ENCODE measurements at places on chromosomes 3 and 15.
A peak's percentile ranks its signal among the peaks of the same experiment; 100 is the strongest.

- no peak for DNase-seq
Observed at GRCh38 chr3:108414007-108414406, 96.4 kb downstream of the MYH15 start.

GRCh38 chr3:177420651-177421480 lies 223.6 kb upstream of the TBL1XR1 start:
- no peak for DNase-seq

DNA sequence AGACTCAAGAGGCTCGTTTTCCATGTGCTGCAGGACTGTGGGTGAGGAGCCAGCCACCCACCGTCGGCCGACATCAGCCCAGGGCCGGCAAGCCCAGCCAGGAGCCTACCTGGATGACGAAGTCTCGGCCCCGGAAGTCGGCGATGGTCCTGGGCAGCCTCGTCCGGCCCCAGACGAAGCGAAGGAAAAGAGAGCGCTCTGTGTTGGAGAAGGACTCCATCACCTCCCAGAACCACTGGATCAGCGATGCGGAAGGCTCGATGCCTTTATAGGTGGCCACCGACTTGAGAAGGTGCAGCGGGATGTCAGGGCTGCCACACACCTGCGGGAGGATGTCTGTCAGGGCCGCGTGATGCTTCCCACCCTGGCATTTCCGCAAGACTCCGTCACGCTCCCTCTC lies 13.8 kb upstream of the OCA2 start:
- no peak for DNase-seq

DNA sequence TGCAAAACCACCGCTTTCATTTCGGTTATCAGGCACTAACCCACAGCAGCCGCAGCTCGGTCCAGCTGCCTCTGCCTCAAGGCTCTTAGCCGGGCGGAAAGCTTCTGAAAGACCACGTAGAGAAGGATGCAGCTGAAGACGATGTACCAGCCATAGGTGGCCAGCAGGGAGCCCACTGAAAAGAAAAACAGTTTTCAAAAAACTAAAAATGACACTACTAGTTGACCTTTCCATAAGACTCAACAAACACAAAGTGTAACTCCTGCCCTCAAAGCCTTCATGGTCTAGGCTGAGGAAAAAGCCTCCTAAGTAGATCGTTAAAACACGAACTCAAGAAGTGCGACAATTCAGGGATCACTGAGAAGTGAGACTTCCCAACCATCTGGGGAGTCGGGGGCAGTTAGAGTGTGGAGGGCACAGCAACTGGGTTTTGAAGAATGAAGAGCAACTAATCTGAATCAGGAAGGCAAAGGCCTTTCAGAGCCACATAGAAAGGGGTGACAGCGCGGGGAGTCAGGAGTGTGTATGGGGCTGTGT lies 716 bp downstream of the SELENOS start:
- no peak for DNase-seq

- no peak for DNase-seq
Observed at GRCh38 chr15:72338617-72339321, 18.8 kb upstream of the CELF6 start.

DNA sequence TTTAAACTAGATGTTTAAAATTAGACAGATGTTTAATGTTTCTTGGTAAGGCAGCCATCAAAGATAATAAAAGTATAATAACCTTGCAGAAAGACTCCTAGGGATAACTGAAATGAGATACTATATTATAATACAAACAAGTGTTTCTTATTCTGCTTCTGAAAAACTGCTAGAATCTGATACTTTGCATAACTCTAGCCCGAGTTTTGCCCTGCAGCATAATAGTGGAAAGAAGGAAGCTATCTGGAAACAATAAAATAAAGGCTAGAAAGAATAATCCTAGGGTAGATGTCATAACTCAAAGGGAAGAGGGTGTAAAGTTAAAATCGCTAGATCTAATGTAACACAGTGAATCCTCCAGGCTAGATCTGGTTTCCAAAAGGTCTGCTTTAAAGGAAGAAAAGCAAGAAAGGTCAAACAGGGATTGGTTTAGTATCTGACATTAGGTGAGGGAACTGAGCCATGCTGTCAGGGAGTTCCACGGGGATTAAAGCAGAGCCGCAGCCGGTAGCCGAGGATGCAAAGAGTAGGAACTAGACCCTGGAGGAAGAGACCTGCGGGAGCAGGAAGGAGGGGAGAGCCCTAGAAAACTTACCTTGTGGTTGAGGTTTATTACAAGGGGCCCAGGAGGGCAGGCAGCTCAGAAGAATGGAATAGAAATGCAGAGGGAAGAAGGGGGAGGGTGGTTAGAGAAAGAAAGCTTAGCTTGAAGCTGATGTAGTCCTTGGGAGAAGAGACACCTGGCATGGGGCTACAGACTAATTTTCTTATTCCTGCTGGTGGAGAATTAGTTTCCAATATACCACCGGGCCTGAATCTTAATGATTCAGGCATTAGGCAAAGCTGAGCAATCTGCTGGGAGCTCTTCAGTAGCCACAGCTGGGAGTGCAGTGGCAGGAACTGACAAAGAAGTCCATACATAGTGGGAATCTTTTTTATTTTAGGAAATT lies 46.1 kb upstream of the TUSC7 start:
- no peak for DNase-seq

- DNase-seq = no peak
Observed at GRCh38 chr15:73981761-73982221, 10.3 kb downstream of the STOML1 start.

DNA sequence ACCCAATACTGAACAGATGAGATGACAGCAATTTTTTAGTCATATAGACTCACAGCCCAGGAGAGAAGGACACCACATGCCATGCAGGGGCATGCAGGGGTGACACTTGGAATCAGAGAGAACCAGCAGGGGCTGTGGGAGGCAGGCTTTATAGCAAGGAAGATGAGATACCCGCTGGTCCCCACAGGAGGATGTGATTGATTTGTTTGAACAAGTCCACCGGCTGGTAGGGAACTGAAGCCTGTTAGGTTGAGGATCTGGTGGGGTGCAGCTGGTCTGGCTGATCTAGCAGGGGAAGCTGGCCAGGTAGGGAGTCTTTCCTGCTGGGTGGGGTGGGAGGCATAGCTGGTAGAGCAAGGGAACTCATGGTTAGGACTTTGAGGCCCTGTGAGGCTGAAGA lies 18.0 kb upstream of the ACAN start:
- no peak for DNase-seq

- DNase-seq = no peak
Observed at GRCh38 chr3:25426408-25426807, 1.7 kb upstream of the RARB start.

DNA sequence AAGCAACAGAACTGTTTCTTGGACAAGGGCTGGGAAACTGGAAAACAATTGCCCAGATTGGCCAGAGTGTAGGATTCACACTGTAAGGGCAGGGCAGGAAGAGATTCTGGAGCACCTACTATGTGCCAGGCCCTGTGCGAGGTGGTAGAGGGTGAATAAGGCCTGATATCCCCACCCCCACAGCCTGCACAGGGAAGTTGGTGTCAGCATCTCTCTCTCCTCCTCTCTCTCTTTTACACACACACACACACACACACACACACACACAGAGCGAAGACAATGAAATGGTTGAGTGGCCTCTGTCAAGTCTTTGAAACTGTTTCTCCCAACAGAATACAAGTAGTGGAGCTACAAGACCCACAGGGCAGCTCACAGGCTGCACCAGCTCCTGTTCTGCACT lies 47.1 kb upstream of the SLCO2A1 start:
- DNase-seq = no peak

DNA sequence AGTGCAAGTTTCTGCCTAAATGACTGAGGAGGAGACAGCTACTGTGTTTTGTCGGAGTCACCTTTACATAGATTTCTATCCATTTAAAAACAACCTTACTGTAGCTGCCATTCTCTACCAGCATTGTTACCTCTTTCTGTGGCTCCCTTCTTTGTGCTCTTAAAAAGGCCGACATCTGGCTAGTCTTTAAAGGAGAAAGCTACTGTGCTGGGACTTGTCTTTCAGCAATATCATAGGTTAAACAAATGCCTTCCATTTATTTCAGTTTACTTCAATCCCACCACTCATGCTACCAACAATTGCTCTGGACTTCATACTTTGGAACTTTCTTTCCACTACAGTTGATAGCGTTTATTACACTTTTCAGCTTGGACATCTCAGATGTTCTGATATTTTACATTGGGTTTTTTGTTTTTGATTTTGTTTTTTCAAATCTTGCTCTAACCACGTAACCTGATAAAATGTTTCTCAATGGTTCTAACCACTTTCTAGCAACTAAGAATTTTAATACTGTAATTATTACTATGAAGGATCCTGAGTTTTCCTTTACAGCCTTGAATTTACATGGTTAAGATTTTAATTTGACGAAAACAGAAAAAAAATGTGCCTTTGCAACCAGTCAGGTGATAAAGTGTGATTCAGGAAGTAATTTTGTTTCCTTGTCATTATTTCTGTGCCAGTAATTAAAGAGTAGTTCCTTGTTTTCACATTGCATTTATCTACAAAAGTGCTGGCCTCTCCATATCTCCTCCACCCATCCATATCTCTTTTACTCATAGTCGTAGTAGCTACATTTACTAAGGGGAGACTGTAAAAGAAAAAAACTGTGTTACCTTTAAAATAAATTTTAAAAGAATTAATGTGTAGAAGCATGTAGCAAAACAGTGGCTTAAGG lies 1.3 kb upstream of the CBLB start:
- no peak for DNase-seq

- DNase-seq = no peak
Observed at GRCh38 chr3:26229801-26230200, 392.8 kb upstream of the LRRC3B start.

DNA sequence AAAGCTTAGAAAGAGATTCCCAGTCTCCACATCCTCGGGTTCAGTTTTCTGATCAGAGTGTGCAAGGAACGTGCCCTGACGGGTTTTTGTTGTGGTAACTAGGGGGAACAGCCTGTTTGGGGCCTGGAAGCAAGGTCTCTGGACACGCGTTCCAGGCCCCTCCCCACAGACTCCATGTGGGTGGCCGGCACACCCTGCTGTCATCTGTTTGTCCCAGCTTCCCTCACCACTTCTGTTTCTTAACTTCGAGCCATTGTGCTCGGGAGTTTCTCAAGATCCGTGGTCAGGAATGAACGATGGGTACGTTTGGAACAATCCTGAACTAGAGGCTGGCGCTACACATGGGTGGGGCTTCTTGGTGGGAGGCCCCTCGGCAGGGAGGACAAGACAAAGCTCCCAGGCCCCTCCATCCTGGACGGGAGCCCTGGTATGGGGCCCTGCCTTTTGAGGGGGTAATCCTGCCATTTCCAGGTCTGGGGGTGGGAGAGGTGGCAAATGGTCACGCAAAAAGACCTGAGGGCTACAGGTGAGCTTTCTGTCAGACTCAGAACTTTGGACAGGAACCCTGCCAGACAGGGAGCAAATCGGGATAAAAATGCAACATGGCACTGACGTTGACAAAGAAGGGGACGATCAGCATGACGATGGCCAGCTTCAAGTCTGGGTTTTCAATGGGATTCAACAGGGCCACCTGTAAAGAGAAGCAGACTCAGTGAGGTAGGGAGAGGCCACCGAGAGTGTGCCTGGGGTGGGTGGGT lies 8.5 kb upstream of the MUSTN1 start:
- DNase-seq = no peak

GRCh38 chr15:76312540-76313174 lies 1.4 kb upstream of the ETFA start:
- DNase-seq = no peak

DNA sequence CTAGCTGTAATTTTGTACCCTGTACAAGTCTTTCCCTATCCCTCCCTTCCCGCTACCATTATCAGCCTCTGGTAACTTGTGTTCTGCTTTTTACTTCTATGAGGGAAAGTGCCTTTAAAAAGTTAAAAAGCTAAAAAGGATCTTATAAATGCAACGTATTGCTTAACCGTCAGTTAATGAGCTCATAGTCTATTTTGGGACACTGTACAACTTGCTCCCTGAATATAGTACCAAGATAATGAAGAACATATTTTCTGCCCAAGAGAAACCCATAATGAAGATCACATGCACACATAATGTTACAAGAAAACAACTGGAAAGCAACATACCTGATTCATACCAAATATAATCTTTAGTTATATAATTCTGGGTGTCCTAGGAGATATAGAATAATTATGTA lies 22.6 kb downstream of the ZIC1 start:
- DNase-seq = no peak

DNA sequence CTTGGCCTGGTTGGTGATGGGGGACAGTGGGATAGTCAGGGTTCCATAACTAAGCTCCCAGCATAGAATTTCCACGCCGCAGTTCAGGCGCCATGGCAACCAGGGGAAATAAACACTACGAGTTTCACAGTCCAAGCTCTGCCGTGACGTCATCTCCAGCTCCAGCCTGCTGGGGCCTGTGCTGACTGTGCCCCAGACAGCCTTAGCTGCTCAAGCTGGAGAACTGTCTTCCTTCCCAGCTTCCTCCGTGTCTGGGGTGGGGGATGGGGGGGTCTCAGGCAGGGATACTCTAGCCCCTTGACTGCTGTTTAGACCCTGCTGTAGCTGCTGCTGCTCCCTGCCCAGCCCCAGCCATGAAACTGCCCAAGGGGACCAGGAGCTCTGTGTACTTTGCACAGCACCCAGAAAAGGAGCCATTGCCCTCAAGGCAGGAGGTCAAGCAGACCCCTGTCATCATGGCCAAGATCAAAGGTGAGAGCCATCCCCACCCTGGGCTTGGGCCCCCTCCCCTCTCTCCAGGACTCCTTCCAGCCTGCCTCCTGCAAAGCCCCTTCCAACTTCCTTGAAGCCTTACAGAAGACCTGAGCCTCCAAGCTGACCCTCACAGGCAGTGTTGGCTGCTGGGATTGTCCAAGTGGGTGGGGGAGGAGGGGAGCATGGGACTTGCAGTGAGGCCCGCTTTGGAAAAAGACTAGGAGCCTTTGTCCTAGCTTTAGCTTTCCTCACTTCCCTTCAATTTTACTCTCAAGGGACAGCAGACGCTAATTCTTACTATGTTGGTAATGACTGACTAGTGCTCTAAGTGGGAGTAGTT lies 11.4 kb upstream of the CSPG4 start:
- DNase-seq = no peak

GRCh38 chr15:98735895-98736617 lies 87.7 kb downstream of the IGF1R start:
- DNase-seq = no peak

DNA sequence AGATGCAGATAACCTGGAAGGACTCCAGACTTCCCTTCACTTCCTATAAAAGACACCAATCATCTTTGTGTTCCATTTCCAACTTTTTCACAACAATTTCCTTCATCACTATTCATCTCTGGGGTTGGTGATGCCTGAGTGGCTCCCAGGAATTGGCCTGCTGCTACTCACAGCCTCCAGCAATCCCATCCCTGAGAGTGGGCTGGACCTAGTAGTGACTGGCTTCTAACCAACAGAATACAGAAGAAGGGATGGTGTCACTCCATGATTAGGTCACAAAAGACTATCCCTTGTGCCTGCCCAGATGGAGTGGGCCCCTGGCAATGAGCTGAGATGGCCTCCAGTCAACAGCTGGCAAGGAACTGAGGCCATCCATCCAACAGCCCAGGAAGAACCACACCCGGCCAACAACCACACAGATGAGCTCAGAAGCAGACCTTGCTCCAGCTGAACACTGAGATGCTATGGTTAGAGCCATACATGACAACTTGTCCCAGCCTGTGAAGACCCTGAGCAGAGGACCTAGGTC lies 20.9 kb downstream of the OCA2 start:
- DNase-seq = no peak

GRCh38 chr3:115146032-115146417 lies 1.1 kb downstream of the ZBTB20 start:
- DNase-seq = peak; percentile 3

GRCh38 chr3:59234884-59235633 lies 185.2 kb upstream of the CFAP20DC start:
- no peak for DNase-seq
